Calu3 (cell line): ENCODE measurements at places on chromosomes 7 and 10. TPM values are rescaled to one million over a fixed set of nuclear protein-coding genes. Genes with fewer than 3 reads are reported as not detected.

RGS10 gene
- total RNA-seq: 8.3 and 10.8 TPM in 2 replicates

IDI2 gene
- total RNA-seq: not detected in 2 replicates

GIMAP2 gene
- 3.9 and 4.7 TPM in 2 replicates for total RNA-seq

EPHA1 gene
- total RNA-seq: 21.6 and 23.6 TPM in 2 replicates

CPN1 gene
- total RNA-seq: not detected in 2 replicates

ARHGAP21 gene
- total RNA-seq: 67.0 and 67.5 TPM in 2 replicates

SPDYE6 gene
- total RNA-seq: not detected in 2 replicates

NDUFB2 gene
- total RNA-seq: 128 and 132 TPM in 2 replicates

DCLRE1C gene
- total RNA-seq: 21.2 and 26.3 TPM in 2 replicates

NEUROD6 gene
- total RNA-seq: not detected in 2 replicates

CCT6A gene
- 416 and 421 TPM in 2 replicates for total RNA-seq

HOXA5 gene
- 8.3 and 10.6 TPM in 2 replicates for total RNA-seq

C10orf67 gene
- total RNA-seq: 0.44 and 0.45 TPM in 2 replicates

PLCE1 gene
- 1.8 and 3.2 TPM in 2 replicates for total RNA-seq

CBX3 gene
- total RNA-seq: 390 and 417 TPM in 2 replicates

PKD2L1 gene
- total RNA-seq: not detected in 2 replicates

MMP21 gene
- 0.24 TPM in 1 of 2 replicates, not detected in the other for total RNA-seq

BHLHA15 gene
- total RNA-seq: 1.7 and 1.8 TPM in 2 replicates

ITPRID1 gene
- total RNA-seq: 0.95 and 3.8 TPM in 2 replicates

SUN3 gene
- total RNA-seq: 1.1 and 1.8 TPM in 2 replicates

PAPSS2 gene
- total RNA-seq: 12.6 and 12.7 TPM in 2 replicates

TWIST1 gene
- total RNA-seq: 2.4 and 2.9 TPM in 2 replicates

NKX1-2 gene
- not detected in 2 replicates for total RNA-seq

EIF5AL1 gene
- 0.19 and 0.20 TPM in 2 replicates for total RNA-seq

CTAGE4 gene
- total RNA-seq: 20.0 and 20.7 TPM in 2 replicates
